ENCODE measurements at places on chromosomes 2 and 18.

GRCh38 chr2:143816916-143817315 is 687.7 kb downstream of the ARHGAP15 start:
- no peak for DNase-seq

DNA sequence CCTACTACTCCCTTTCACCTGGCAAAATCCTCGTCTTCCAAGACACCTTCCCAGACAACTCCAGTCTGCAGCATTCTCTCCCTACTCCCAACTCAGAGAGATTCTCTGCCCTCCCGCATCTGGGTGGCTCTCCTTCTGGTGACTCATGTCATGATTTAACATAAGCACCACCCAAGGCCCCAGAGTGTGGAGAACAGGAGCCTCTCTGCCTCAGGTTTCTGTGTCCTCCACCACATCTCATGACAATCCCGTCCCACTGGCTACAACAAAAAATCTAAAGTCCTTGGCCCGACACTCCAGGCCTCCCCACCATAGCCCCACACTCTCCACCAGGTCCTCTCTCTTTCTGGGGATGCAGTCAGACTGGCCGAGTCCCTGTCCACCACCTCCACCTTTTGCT is 197.1 kb downstream of the BCL11A start:
- no peak for DNase-seq

DNA sequence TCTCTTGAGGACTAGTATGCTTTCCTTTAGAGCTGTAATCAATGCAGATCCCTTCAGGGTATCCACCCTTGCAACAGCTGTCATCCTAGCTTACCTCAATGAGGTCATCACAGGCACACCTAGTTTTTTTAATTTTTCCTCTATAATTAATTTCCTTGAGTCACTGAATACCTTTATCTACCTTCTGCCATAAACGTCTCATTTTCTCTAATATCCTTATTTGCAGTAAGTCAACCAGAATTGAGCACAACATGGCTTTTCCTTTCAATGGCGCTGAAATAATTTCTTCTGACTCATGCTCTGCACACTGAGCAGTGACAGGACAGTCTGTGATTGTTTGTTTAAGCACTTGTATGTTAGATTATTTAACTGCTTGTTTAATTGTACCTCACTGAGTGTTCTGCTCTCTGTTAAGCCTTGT is 49.4 kb downstream of the ETAA1 start:
- no peak for DNase-seq

DNA sequence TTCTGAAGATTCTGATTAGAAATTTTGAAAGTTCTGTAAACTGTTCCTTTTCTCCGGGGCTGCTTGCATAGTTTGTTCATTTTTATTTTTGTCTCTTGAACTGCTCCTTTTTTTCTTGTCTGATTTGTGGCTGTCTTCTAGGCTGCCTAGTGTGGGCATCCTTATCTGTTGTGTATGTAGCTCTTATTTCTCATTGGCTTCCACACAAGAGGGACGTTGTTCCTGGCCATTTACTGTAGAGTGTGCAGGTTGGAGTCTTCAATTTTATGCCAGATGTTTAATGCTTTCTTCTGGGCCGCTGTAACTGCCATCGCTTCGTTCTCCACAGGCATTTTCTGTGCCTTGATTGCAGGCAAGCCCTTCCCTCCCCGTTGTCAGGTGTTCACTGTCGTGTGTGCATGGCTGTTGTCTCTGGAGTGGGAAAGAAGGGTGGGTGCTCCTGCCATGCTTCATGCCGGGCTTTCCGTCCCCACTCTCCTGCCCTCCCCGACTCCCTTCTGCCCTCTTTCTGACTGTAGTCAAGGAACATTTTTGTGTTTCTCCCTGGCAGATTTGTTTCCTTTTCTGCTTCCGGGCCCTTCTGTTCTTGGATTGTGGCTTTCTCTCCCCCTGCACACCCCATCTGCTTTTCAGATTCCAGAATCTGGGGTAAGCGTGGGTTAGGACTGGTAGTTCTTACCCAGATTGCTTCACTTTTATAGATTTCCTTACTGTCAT is 15.5 kb downstream of the CEP192 start:
- no peak for DNase-seq

DNA sequence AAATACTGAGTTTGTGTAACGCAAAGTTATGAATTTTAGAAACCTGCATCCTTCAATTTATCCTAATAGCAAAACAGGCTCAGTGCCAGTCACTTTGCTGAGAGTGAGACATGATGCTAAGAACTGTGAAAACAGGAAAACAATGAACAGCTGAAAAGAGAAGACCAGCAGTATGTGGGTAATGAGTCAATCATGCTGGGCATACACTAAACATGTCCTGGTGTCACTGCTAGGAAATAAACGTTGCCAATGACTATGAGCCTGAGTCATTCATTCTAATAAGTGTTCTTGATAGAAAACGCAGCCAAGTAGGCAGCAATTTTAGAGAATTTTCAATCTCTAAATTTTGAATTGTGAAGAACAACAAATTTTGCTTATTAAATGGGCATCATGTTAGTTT is 237.3 kb downstream of the GALR1 start:
- no peak for DNase-seq

- peak; percentile 28 for DNase-seq
Measured at GRCh38 chr2:175690113-175690837, 311.8 kb downstream of the LNPK start.

- no peak for DNase-seq
Measured at GRCh38 chr2:157839822-157840221, 36.3 kb downstream of the ACVR1 start.

GRCh38 chr2:190628591-190629319 is 20.1 kb upstream of the NAB1 start:
- DNase-seq: no peak

- peak; percentile 50 for DNase-seq
Measured at GRCh38 chr18:3869848-3870247, 419.9 kb downstream of the TGIF1 start.

DNA sequence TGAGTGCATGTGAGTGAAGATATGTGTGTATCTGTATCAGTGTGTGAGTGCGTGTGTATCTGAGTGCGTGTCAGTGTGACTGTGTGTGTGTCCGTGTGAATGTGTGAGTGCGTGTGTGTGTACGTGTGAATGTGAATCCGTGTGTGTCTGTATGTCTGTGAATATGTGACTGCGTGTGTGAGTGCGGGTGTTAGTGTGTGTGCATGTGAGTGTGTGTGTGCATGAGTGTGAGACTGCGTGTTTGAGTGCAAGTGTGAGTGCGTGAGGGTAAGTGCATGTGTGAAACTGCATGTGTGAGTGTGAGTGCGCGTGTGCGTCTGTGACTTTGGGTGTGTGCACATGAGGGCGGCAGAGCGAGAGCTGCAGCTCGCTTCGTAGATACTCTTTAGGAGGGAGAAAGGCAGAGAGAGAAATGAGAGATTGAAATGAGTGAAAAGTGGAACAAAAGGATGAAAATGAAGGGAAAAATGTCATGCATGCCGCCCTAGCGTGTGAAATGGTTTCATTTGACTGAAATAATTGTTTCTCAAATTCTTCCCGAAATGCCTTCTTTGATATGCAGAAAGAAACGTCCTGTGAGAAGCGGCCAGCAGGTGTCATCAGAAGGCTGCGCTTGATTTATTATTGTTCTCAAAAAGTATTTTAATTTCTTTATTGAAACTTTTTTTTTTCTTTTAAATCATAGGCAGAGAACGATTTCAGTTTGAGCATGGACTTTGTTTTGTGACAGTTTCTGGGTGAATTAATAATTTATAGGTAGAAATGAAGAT is 25.6 kb downstream of the ZNF407 start:
- no peak for DNase-seq

- DNase-seq: peak; percentile 75
Measured at GRCh38 chr2:135875491-135876065, 665 bp downstream of the MCM6 start.

- DNase-seq: no peak
Measured at GRCh38 chr2:235149240-235149659, 197.4 kb downstream of the SH3BP4 start.

DNA sequence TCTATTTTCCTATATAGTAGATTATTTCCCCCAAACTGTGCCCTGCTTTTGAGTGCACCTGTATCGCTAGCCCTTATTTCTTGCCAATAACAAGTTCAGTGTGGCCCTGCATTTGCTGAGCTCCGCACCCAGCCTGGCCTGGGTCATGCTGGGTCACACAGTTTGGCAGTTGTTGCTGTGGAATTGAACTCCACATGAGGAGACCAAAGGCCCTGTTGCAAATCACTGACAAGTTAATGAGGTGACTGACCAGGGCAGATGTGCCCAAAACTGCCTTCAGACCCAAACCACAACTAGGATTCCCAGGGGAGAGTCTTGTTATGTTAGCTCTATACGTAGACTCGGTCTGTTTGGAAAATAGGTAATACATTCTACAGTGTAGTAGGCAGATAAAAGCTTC is 31.0 kb downstream of the COL4A4 start:
- DNase-seq: no peak

DNA sequence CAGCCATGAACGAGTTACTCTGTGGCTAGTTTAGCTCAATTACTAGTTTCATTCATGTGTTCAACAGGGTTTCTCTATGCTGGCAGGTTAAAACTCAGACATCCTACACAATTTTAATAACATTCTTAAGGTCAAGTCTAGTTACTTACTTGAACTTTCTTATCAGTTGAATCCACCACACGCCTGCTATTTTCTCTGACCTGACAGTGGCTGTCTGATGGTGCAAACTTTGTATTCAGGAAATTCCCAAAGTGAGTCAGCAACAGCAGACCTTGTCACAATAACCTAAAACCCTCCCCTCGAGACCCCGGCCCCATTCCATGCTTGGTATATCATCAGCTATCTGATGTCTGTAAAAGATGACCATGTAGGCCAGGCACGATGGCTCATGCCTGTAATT is 20.8 kb upstream of the CIDEA start:
- DNase-seq: no peak

DNA sequence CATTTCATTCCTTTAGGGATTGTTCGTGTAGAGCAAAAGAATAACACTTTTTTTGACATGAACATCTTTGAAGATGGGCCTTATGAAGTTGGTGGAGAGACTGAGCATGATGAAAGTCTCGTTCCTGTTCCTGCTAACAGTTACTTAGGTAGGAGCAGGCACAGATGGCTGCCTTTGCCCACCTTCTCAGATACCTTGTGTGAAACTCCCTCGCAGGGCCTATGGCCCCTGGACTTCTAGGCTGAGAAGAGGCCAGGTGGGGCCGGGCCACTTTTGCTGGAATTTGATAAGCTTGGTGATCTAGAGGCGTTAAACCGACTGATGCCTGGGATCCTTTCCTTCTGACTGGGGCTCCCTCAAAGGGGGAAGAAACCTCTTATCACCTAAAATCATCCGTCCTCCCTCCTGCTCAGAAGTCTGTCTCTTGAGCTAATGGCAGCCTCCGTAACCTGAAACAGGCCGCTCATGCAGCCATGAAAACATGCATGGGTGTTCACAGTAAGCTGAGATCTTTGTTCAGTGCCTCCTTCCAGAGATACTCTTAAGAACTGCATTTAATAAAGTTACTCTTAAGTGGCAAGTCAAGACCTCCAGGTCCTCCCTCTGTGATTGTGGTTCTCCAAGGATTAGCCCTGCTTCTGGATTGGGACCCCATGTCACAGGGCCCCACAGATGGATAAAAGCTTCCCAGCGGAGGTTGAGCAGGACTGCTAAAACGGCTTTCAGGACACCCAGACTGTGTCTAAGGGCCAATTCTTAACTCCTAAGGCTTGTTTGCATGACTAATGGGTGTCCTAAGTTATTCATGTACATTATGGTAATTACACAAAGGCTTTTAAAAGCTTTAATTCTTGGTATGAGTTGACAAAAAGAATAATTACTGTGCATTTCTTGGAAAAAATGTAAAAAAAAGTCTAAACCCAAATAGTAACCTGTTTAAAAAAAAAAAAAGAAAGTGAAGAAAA is 43.9 kb downstream of the ITGA6 start:
- no peak for DNase-seq

- no peak for DNase-seq
Measured at GRCh38 chr2:110863726-110864125, 131.4 kb downstream of the ACOXL start.

GRCh38 chr2:108870069-108870644 is 83.6 kb downstream of the CCDC138 start:
- no peak for DNase-seq

- DNase-seq: no peak
Measured at GRCh38 chr2:106554411-106554810, 67.2 kb downstream of the CD8B2 start.

DNA sequence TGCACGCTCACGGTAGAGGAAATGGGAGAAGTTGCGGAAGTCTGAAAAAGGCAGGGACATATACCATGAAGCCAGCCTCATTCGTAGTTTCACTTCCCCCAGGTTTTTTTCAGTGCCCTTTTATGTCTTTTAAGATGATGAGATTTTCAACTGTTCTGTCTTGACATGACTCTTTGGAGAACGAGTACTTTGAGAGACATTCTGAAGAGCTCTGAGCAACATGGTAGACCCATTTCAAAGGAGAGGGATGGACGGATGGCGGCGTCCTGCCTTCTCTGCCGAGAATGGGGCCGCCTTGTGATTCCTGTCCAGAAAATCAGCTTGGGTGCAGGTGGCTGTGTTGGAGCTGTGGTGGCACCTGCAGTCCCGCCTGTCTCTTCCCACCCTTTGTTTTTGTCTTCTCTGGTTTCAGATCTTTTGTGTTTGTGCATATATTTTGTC is 41.7 kb downstream of the SH3BP4 start:
- DNase-seq: no peak

DNA sequence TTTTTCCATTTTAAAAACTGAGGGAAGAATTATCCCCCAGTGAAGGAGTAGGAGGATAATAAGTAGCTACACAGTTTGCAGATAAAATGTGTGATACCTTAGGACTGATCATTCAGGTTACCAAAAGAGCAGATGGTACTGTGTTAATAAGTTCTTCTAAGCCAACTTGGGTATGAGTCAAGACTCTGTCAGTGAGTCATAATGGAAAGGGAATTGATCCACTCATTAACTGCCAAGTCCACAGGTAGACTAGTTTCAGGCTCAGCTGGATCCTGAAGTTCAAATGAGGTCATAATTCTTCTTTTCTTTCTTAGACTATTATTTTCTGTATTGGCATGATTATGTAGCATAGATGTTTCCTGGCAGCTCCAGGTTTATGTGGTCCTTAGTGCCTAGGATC is 142.4 kb upstream of the ALPP start:
- DNase-seq: no peak

DNA sequence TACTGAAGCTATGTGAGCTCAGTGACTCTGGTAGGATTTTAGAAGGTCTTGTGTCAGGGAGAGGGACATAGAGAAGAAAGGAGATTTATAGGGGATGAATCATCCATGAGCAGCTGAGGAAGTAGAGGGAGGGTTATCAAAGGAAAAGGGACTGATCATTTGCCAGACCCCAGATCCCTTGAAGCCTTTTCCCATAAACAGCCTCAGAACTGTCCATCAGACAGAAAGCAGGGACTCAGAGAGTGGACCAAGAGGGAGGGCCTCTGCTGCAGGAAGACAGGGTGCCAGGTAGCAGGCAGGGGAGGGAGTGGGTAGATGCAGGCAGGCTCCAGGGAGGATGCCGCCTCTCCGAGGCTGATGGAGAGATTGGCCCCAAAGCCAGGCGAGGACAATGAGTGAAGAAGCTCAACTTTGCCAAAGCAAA is 133.9 kb downstream of the TNS1 start:
- DNase-seq: no peak

- no peak for DNase-seq
Measured at GRCh38 chr18:23629444-23629946, 33.2 kb downstream of the ANKRD29 start.

GRCh38 chr2:148814143-148814859 is 60.7 kb upstream of the KIF5C start:
- no peak for DNase-seq
